ENCODE measurements at places on chromosomes 4 and X. TPM values are rescaled to one million over a fixed set of nuclear protein-coding genes. Genes with fewer than 3 reads are reported as not detected.

GRCh38 chrX:42098900-42099299 is 175.5 kb upstream of the CASK start:
- H3K4me1 ChIP-seq: no peaks in the 10 kb centered on the region
- no peak for DNase-seq
- no peaks in the 10 kb centered on the region for H3K27me3 ChIP-seq

DNA sequence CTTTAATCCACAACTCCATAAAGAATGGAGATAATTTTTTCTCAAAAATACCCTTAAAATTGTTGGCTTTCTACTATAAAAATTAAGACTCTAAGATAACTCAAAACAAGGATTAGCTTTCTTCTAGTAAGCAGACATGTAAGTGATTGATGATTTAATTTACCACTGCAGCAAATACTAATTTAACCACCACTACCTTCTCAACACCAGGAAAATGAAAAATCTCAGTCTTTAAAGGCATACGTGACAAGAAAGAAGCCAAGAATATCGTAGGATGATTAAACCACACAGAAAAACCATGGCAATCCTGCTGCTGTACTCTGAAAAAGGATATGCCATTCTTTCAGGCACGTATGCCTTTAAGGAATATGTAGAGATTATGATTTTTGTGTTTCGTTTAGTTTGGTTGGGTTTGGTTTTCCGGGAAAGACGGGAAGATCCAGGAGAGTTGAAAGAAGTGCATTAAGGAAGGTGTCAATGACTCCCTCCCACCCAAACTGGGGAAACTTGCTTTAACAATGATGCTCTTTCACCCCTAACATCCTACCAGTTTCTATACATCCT is 881 bp downstream of the LRCH2 start:
- peaks cover 11% of the 10 kb centered on the region for H3K27me3 ChIP-seq
- no peak overlapping the region for H3K27ac ChIP-seq
- H3K4me3 ChIP-seq: peak overlapping the region; percentile 28
- no peak for DNase-seq
- no peaks in the 10 kb centered on the region for H3K36me3 ChIP-seq
- H3K4me1 ChIP-seq: no peaks in the 10 kb centered on the region

GRCh38 chr4:103370336-103370735 is 172.2 kb upstream of the CENPE start:
- no peak overlapping the region for H3K27ac ChIP-seq
- DNase-seq: no peak
- H3K27me3 ChIP-seq: no peaks in the 10 kb centered on the region

DNA sequence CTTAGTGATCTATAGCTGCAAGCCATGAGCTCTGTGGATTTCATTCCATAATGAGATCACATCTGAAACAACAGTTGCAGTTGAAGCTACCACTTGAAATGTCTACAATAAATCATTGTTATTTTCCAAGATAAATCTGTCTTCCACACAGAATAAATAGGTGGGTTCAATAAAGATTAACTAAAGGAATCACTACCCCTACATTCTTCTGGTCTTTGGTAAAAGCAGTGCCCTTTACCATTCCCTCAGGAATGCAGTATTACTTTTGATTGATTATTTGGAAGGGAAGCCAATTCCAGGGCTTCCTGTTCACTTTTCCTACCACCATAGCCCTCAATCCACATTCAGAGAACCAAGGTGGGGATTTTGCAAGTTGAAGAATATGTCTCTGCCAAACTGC is 38.9 kb upstream of the MAP9 start:
- no peaks in the 10 kb centered on the region for H3K36me3 ChIP-seq
- H3K27me3 ChIP-seq: no peaks in the 10 kb centered on the region
- DNase-seq: no peak
- H3K27ac ChIP-seq: no peak overlapping the region
- H3K4me3 ChIP-seq: no peak overlapping the region

DNA sequence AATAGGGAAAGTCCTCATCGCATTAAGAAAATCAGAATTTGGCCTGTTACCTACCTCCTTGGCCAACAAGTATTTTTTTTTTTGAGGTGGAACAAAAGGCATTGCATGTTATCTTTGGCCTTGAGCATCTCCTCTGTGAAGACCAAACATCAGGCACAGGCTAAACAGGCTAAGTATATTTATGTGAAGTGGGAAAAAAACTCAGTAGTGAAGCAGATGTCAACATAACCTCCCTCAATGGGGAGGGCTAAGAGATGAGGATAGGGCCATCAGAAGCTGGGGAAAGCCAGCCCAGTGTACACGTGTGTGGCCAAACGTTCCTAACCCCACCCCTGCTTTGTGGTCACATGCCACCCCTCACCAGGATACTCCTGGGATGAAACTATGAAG is 102.5 kb downstream of the FNIP2 start:
- no peak overlapping the region for H3K27ac ChIP-seq
- H3K36me3 ChIP-seq: peaks cover 4% of the 10 kb centered on the region
- H3K4me1 ChIP-seq: no peaks in the 10 kb centered on the region
- H3K27me3 ChIP-seq: no peaks in the 10 kb centered on the region
- H3K4me3 ChIP-seq: no peak overlapping the region
- no peak for DNase-seq

DNA sequence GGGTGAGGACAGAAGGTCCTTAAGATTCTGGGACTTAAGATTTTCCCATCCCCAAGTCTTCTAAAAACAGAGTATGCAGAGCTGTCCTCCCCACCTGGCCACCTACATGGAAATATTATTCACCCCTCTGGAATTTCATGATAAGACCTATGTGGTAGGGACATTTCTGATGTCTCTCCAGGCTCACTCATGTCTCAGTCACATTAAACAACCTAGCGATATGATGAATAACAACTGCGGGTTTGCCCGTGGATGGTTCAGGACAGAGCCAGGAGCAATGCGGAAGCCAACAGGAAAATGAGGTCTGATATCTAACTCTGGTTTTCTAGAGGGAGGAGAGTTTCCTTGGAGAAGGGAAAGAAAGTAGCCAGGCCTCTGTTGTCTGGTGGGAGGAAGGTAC is 47.4 kb downstream of the TEX13A start:
- no peak overlapping the region for H3K4me3 ChIP-seq
- no peaks in the 10 kb centered on the region for H3K27me3 ChIP-seq
- no peak for DNase-seq
- H3K36me3 ChIP-seq: no peaks in the 10 kb centered on the region
- no peak overlapping the region for H3K27ac ChIP-seq
- H3K4me1 ChIP-seq: no peaks in the 10 kb centered on the region

GRCh38 chrX:31523884-31524536 is 452.2 kb upstream of the FTHL17 start:
- H3K4me1 ChIP-seq: no peaks in the 10 kb centered on the region
- DNase-seq: no peak
- H3K36me3 ChIP-seq: no peaks in the 10 kb centered on the region
- H3K27me3 ChIP-seq: no peaks in the 10 kb centered on the region
- H3K4me3 ChIP-seq: no peak overlapping the region

GRCh38 chr4:8228319-8229250 is 29.5 kb downstream of the SH3TC1 start:
- H3K36me3 ChIP-seq: no peaks in the 10 kb centered on the region
- H3K27ac ChIP-seq: peak overlapping the region; percentile 36
- DNase-seq: peak; percentile 67
- H3K27me3 ChIP-seq: no peaks in the 10 kb centered on the region
- peaks cover 8% of the 10 kb centered on the region for H3K4me1 ChIP-seq
- no peak overlapping the region for H3K4me3 ChIP-seq

DNA sequence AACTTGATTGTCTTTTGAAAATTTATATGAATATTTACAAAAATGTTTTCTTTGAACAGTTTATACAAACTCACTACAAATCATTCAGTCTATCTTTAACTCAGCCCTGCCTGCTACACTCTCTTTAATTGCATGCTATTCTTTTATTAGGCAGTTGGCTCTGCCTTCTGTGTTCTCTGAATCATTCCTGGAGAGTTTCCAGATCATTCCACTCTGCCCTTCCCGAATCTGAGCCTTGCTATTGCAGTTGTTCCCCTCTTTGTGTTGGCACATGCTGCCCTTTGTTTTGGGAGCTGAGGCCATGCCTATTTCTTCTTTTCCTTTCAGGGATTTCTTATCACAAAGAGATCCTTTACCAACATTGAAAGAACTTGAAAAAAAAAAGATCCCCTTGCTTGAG is 8.7 kb upstream of the TECRL start:
- no peaks in the 10 kb centered on the region for H3K27me3 ChIP-seq
- no peak overlapping the region for H3K4me3 ChIP-seq
- H3K4me1 ChIP-seq: no peaks in the 10 kb centered on the region
- no peak overlapping the region for H3K27ac ChIP-seq

DNA sequence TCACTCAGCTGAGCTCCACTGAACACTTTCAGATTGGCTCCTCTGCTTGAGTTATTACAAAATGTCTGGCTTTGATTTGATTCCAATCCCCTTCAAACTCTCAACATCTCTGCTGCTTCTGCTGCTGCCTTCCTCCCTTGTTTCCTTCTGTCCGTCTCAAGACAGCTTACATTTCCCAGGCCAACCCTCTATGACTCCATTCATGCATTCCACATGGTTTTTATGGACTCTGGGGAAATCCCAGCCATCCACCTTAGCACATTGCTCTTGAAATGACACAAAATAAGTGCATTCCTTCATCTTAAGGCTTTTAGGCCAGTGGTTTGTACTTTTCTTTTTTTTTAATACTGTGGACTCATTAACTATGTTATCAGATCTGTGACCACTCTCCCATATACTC is 68.5 kb upstream of the TMEM164 start:
- H3K36me3 ChIP-seq: no peaks in the 10 kb centered on the region
- no peak overlapping the region for H3K4me3 ChIP-seq
- H3K4me1 ChIP-seq: no peaks in the 10 kb centered on the region
- H3K27ac ChIP-seq: no peak overlapping the region

- no peaks in the 10 kb centered on the region for H3K4me1 ChIP-seq
- H3K4me3 ChIP-seq: no peak overlapping the region
- no peaks in the 10 kb centered on the region for H3K27me3 ChIP-seq
- no peak overlapping the region for H3K27ac ChIP-seq
- no peaks in the 10 kb centered on the region for H3K36me3 ChIP-seq
Measured at GRCh38 chr4:184064877-184065276, 152.8 kb downstream of the ENPP6 start.

- no peak overlapping the region for H3K27ac ChIP-seq
- no peaks in the 10 kb centered on the region for H3K27me3 ChIP-seq
- H3K4me3 ChIP-seq: no peak overlapping the region
- H3K36me3 ChIP-seq: no peaks in the 10 kb centered on the region
- H3K4me1 ChIP-seq: no peaks in the 10 kb centered on the region
- peak; percentile 49 for DNase-seq
Measured at GRCh38 chr4:26410385-26411293, 79.6 kb downstream of the CCKAR start.

- H3K4me3 ChIP-seq: no peak overlapping the region
- no peaks in the 10 kb centered on the region for H3K36me3 ChIP-seq
- no peak overlapping the region for H3K27ac ChIP-seq
- no peaks in the 10 kb centered on the region for H3K27me3 ChIP-seq
- DNase-seq: no peak
Measured at GRCh38 chr4:88356771-88357170, 21.9 kb upstream of the HERC6 start.

- H3K4me1 ChIP-seq: no peaks in the 10 kb centered on the region
- no peaks in the 10 kb centered on the region for H3K36me3 ChIP-seq
- no peak overlapping the region for H3K27ac ChIP-seq
- H3K4me3 ChIP-seq: no peak overlapping the region
Measured at GRCh38 chr4:110953191-110953590, 330.3 kb upstream of the PITX2 start.

- DNase-seq: no peak
- H3K4me3 ChIP-seq: no peak overlapping the region
- H3K4me1 ChIP-seq: no peaks in the 10 kb centered on the region
- H3K36me3 ChIP-seq: no peaks in the 10 kb centered on the region
- H3K27ac ChIP-seq: no peak overlapping the region
Measured at GRCh38 chr4:79046016-79046592, 106.9 kb upstream of the PAQR3 start.

GRCh38 chrX:75957107-75957610 is 172.1 kb upstream of the MAGEE2 start:
- no peak overlapping the region for H3K4me3 ChIP-seq
- H3K27me3 ChIP-seq: no peaks in the 10 kb centered on the region
- H3K36me3 ChIP-seq: no peaks in the 10 kb centered on the region

GRCh38 chr4:127143460-127144195 is 489.1 kb upstream of the INTU start:
- H3K4me1 ChIP-seq: no peaks in the 10 kb centered on the region
- H3K27me3 ChIP-seq: no peaks in the 10 kb centered on the region

DNA sequence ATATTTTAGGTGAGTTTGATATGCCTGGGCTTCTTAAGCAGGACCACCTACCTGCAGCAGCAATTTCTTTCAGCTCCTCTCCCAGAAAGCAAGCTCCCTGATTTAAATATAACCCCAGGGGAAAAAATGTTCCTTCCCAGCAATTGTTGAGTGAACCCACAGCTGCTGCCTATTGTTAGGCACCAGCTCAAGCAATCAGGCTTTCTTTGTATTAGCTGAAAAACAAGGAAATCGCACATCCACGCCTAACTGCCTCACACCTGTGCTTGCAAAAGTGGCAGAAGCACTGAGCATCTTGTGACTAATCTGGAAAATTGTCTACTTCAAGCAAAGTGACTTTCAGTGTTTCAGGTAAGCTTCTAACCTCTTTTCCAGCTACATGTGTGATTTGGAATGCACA is 432.2 kb downstream of the SMARCA1 start:
- H3K36me3 ChIP-seq: no peaks in the 10 kb centered on the region
- no peak for DNase-seq
- no peak overlapping the region for H3K4me3 ChIP-seq
- H3K4me1 ChIP-seq: no peaks in the 10 kb centered on the region
- no peaks in the 10 kb centered on the region for H3K27me3 ChIP-seq
- H3K27ac ChIP-seq: no peak overlapping the region

The TEC gene
- total RNA-seq: 2.9 TPM

The F11 gene
- 0.54 TPM for total RNA-seq

The RNF150 gene
- total RNA-seq: 6.9 TPM
